ENCODE measurements at places on chromosomes 1 and 21.

- no peak for DNase-seq
Observed at GRCh38 chr1:25743164-25744139, 56.5 kb upstream of the SELENON start.

DNA sequence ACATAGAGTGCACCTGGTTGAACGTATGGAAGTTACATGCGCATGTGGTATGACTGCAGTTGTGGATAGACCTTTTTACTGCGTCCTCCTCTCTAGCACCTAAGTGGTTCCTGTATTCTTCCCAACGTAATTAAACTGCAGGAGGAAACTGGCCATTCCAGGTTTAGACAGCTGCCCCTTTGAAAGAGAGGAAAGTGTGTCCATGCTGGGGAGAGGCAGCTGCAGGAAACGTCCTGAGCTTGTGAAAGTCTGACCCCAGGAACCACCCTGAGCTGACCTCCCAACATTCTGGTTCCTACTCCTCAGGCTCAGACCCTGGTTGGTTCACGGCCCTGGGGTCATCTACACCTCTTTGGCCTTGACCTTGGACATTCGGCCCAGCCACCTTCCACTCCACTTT is 309.3 kb downstream of the DISC1 start:
- no peak for DNase-seq

GRCh38 chr1:116878804-116879477 is 30.8 kb upstream of the PTGFRN start:
- no peak for DNase-seq

- DNase-seq: no peak
Observed at GRCh38 chr1:71296551-71297134, 215.8 kb upstream of the ZRANB2 start.

Measured in activated CD8-positive, alpha-beta memory T cell treated with anti-CD3 and anti-CD28 coated beads for 1 hour (primary cell).